ENCODE measurements at places on chromosomes 3 and 15.

GRCh38 chr3:59385547-59385946, 335.7 kb upstream of the CFAP20DC start:
- DNase-seq, result no peak

GRCh38 chr3:131174752-131175151, 148.1 kb downstream of the NEK11 start:
- DNase-seq, result peak; percentile 2

GRCh38 chr3:165254812-165255211, 58.6 kb upstream of the SLITRK3 start:
- DNase-seq, result peak; percentile 74

GRCh38 chr3:126355777-126356372, 1.3 kb downstream of the KLF15 start:
- peak; percentile 91 for DNase-seq

- DNase-seq, result no peak
These were observed 10.1 kb downstream of the EFCAB12 start for GRCh38 chr3:129418041-129418973.

DNA sequence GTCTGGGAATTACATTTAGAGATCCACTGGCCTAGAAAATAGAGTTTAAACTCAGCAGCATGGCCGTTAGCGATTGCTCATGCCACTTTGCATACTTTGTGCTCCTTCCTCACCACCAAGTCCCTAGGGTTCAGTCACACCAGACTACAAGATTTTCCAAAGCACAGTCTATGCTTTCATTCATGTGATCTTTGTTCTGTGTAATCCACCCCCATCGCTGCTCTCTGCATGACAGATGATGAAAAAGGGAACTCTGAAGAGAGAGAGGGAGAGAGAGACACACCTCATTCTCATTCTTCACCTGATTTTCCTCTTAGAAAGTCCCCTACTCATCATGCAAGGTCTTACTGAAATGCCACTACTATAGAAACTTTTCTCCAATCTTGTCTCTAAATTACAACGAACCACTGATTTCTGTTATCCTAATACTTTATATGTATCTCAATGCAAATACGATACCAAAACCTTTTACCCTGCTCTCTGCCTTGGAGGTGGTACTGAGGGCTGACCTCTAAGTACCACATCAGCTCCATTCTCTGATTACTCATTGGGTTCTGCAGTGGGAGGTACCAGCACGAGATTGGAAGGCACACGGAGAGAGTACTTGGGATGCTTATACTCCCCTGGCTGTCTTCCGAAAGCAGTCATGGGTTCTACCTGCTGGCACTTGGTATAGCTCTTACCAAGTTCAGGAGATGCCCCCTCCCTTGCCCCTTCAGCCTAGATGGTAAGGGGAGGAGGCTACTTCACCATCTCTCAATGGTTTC, 1.1 kb upstream of the PARP15 start:
- DNase-seq, result peak; percentile 19

GRCh38 chr3:41579861-41580260, 380.6 kb downstream of the CTNNB1 start:
- DNase-seq, result no peak

- no peak for DNase-seq
These were observed 1.2 kb downstream of the KNL1 start for GRCh38 chr15:40595219-40595618.

DNA sequence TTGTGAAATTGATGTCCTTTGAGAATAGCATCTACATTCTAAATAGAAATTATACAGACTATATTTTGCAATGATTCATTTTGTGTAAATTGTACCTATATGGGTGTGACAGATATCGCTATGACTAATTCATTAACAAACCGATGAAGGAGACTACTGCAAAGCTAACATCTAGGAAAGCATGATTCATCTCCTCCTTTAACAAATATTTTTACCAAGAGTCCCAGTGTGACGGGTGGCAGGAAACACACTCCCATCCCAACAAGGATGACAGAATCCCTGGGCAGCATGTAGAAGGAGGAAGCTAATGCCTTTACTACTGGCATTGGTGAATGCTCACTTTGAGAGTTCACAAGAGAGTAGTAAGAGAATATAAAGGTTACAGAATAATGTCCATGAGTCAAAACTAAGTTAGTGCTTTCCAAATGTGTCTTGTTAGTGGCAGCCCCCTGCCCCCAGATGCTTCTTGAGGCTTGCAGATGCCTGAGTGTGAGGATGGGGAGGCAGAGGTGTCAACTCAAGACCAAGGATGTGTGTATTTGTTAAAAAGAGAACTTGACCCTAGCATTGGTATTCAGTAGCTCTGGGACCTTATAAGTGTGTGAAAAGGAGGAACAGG, 180.6 kb downstream of the FMN1 start:
- DNase-seq, result peak; percentile 62

GRCh38 chr3:96354742-96355141, 459.7 kb upstream of the EPHA6 start:
- no peak for DNase-seq

- no peak for DNase-seq
These were observed 82.7 kb downstream of the COL8A1 start for GRCh38 chr3:99720985-99721632.

GRCh38 chr3:107796791-107797190, 274.0 kb downstream of the BBX start:
- DNase-seq, result peak; percentile 34

- no peak for DNase-seq
These were observed 42.9 kb upstream of the GABRG3 start for GRCh38 chr15:26928051-26928450.

- DNase-seq, result peak; percentile 80
These were observed 6.3 kb upstream of the UBE2Q2 start for GRCh38 chr15:75836959-75837334.

- no peak for DNase-seq
These were observed 174.3 kb downstream of the SMAD6 start for GRCh38 chr15:66876421-66876730.

- DNase-seq, result no peak
These were observed 26.1 kb downstream of the ABTB1 start for GRCh38 chr3:127698691-127699415.

DNA sequence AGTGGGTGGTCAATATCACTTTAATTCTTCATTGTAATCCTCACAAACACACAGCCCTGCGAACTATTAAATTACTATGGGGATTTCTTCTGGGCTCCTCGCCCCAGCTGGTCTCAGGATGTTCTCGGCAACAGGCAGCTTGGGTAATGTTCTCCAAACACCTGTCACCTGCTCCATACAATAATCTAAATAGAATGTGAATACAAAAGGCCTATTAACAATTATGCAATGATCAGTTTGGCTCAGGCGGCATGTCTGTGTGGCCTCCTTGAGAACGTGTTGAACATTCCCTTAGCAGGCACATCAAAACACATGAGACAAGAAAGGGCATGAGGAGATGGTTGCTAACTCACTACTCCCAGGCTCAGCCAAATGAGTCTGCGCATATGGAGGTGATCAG, 158.6 kb upstream of the KBTBD8 start:
- DNase-seq, result no peak

- DNase-seq, result no peak
These were observed 33.1 kb downstream of the CEP152 start for GRCh38 chr15:48777645-48778330.

GRCh38 chr3:172211123-172211522, 171.7 kb downstream of the FNDC3B start:
- no peak for DNase-seq

DNA sequence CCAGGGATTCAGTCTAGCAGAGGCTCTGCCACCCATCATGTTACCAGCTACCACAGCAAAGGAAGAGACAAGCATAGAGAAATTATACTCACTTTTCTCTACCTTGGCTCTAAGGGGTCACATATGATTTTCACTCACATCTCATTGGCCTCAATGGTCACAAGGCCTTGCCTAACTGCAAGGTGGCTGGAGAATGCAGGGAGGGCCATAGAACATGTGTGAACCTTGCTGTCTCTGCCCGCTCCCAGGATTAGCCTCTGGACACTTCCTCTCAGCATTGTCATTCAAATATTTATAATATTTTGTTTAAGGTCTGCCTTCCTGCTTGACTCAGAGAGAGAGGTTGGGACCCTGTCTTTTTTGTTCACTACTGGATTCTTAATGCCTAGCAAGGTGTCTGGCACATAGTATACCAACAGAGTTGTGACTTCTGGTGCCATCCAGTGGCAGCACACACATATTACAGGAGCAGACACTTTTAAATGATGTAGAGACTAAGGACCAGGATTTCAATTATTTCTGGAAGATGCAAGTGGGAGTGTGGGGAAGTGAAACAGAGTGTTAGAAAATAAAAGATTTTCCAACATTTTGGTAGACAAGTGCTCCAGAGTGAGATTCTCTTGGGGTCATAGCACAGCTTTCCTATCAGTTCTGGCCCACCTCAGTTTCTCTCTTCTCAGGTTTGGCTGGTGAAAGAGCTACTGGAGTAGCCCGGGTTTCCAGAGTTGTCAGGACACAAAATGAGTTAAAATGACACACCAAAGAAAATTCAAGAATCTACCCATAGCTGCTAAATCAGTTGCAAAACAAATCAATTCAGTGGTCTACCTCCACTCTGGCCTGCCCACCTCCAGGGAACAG, 119.0 kb upstream of the RASGRP1 start:
- peak; percentile 50 for DNase-seq

DNA sequence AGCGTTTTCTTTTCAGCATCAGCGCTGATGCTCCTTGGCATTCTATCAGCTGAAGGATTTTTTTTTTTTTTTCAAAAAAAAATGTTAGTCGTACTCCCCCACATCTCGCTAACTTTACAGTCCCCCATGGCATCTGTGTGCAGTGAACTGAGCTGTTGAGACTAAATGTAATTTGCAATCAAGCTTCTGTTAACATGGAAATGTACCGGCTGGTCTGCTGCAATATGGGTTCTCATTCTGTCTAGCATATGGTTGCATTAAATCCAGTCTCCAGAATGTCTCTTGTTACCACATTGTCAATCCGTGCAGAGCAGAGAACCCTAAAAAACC, 32.2 kb upstream of the TPRG1 start:
- no peak for DNase-seq

DNA sequence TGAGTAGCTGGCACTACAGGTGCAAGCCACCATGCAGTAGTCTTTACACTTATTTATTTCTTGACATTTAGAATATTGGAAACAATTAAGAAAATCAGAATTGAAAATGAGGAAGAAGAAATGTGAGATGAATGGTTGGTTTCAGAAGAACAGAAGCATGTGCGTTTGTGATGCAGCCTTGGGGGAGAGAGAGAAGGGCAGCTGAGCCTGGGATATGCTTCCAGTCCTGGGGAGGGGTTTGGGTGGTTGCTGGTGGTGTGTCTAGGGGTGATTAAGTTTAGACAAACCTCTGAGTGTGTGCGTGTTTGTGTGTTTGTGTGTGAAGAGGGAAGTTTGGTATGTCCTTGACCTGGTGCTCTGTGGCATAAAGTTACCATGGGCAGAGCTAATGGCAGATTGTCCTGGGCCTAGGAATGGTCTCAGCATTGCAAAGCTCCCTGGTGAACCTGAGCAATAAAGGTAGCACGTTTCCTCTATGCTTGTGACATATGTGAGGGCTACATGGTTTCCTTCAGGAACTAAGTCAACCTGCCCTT, 35.6 kb downstream of the CTSH start:
- no peak for DNase-seq

GRCh38 chr15:73950831-73951561, 24.7 kb downstream of the LOXL1 start:
- DNase-seq, result peak; percentile 99

- DNase-seq, result no peak
These were observed 236.6 kb upstream of the PROK2 start for GRCh38 chr3:72021531-72021930.

DNA sequence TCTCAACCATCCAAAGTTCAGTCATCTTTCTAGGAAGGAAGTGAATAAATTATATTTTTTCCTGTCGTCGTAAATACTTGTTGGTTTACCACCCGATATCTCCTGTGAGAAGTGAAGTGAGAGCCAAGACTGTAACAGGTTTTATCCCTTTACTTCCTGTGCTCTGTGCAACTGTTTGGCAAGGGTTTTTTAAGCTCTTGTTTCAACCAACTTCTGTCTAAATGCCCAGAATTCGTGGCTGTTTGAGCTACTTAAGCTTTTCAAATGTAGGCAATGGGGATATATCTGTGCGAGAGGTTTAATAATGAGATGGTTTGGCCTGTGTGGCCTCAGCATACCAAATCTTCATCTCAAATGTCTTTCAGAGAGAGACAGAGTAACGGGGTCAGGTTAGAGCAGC, 134.7 kb downstream of the LRTM1 start:
- no peak for DNase-seq

DNA sequence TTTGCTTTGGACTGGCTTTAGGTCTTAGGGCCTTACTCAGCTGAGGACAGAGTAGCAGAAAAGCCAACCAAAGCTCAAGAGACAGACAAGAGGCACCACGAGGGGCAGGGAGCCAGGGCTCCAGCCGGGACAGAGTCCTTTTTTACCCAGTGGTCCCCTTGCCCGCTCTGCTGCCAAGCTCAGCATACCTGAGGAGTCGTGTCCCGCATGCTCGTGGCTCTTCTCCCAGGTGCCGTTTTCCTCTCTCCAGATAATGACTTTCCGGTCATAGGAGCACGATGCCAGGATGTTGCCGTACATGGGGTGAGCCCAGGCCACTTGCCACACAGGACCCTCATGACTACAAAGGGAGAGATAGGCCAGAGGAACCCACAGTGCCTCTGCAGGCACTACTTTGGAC, 8.5 kb downstream of the SEC13 start:
- DNase-seq, result no peak

GRCh38 chr3:38021196-38021595, 8.2 kb downstream of the PLCD1 start:
- no peak for DNase-seq

GRCh38 chr3:66423791-66424190, 77.0 kb downstream of the LRIG1 start:
- peak; percentile 85 for DNase-seq

GRCh38 chr3:172296248-172296974, 151.8 kb downstream of the GHSR start:
- DNase-seq, result no peak

- DNase-seq, result no peak
These were observed 242.8 kb upstream of the GBE1 start for GRCh38 chr3:82004266-82004665.

- DNase-seq, result no peak
These were observed 27.2 kb downstream of the ABI3BP start for GRCh38 chr3:100966049-100966491.

DNA sequence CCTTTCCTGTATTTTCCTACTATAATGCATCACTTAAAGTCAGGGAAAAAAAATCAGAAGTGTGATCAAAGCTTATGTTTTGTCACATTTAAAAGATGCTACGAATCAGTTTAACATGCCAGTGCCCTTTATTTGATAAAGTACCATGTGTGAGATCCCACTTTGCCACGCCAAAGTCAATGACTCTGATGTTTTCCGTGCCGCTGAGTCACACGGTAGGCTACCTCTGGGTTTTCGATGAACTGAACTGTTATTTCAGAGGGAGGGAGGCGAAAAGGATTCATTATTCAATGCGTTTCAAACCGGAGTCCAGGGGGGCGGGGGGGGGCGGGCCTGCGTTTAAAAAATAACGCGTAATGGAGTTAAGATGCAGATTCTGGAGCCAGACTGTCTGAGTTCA, 203.0 kb downstream of the ABHD5 start:
- peak; percentile 3 for DNase-seq

- no peak for DNase-seq
These were observed at the start of gene ATP8B4 for GRCh38 chr15:50119063-50120040. Gene ATP8B4, minus strand, starts transcription at chr15:50119233. Its CDS starts 12,267 bp downstream, at chr15:50106966.
